ENCODE measurements at places on chromosomes 16 and 17. TPM values are rescaled to one million over a fixed set of nuclear protein-coding genes. Genes with fewer than 3 reads are reported as not detected.

DNA sequence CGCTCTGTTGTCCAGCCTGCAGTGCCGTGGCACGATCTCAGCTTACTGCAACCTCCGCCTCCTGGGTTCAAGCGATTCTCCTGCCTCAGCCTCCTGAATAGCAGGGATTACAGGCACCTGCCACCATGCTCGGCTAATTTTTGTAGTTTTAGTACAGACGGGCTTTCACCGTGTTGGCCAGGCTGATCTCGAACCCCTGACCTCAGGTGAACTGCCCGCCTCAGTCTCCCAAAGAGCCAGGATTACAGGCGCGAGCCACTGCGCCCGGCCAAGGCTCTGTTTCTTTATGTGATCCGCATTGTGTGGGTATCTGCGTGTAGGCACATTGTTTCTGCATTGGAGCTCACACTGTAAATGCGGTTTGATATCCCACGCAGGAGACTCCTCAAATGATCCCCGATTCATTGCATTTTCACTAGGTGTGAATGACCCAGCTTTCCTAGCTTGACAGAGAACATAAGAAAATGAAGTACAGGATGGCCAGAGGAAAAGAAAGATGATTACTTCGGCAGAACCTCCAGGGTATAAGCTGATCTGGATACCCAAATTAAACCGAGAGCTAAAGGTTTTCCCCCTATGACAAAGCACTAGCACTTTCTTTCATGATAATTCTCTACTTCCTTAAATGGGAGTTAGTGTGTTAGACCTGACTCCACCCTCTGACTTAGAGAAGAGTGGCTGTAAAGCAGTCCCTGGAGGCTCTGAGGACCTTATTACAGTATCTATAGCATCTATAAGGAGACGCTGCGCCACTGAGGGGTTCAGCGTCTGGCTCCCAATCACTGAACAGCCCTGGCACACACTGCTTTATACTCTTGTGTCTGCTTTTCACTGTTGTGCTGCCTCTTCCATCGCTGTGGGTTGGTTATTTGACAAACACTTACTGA, 17.3 kb downstream of the COTL1 start:
- H3K4me1 ChIP-seq, result peaks cover 4% of the 10 kb centered on the region
- H3K36me3 ChIP-seq, result no peaks in the 10 kb centered on the region
- no peaks in the 10 kb centered on the region for H3K27me3 ChIP-seq
- no peak for DNase-seq

DNA sequence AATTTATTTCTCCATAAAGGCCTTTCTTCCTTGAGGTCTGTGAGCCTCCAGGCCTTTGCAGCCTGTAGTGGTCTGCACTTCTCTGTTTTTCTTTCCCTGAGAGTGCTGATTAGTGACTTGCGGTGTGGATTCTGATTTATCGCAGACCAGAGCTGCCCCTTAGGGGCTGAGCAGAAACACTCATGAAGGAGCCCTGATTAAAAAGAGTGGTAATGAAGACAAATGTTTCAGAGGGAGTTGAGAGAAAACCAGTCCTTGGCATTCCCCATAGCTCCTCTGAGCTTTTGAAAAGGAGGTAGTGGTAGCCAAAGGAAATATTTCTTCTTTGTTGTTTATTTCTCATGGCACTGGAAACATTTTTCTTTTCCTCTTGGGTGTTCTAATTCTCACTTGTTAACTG, 268.1 kb upstream of the TBX2 start:
- no peak overlapping the region for H3K4me3 ChIP-seq
- H3K4me1 ChIP-seq, result no peaks in the 10 kb centered on the region
- H3K27ac ChIP-seq, result no peak overlapping the region
- H3K36me3 ChIP-seq, result no peaks in the 10 kb centered on the region
- no peak for DNase-seq

DNA sequence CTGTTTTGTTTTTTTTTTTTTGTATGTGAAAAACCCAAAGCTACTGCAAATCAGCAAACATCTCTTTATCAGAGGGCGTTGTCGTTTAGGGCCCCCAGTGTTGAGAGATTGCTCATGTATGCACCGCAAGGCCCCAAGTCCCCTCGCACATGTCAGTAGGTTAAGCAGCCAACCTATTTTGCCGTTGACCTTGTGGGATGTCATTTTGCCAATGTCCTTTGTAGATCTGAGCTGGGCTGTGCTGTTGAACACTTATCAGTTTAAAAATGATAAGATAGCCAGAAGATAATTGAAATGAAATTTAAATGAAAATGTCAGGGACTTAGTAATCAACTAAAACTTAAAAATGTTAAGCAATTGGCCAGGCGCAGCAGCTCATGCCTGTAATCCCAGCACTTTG, 26.2 kb downstream of the ARSG start:
- no peak for DNase-seq
- H3K4me1 ChIP-seq, result no peaks in the 10 kb centered on the region
- no peak overlapping the region for H3K4me3 ChIP-seq

- peaks cover 27% of the 10 kb centered on the region for H3K27me3 ChIP-seq
- no peaks in the 10 kb centered on the region for H3K36me3 ChIP-seq
- no peak for DNase-seq
- H3K27ac ChIP-seq, result no peak overlapping the region
- H3K4me1 ChIP-seq, result peaks cover 23% of the 10 kb centered on the region
- H3K4me3 ChIP-seq, result no peak overlapping the region
Measured at GRCh38 chr17:57957120-57957850, 2.1 kb upstream of the CUEDC1 start.

DNA sequence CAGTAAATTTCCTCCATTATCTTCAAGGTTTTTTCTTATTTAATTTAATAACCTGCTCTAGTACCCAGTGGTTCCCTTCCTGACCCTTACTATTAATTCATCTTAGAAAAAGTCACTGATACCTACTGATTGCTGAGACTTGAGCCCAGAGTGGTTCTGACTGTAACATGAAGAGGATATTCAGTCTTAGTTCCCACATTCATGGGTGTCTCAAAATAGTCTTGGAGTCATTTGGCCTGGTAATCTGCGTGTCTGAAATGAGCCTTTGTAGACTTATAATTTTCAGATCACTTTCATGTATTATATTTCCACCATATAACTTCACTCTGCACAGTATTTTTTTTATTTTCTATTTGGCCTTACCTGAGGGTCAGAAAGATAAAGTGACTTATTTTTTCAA, 732.0 kb upstream of the KIF2B start:
- no peaks in the 10 kb centered on the region for H3K27me3 ChIP-seq
- no peaks in the 10 kb centered on the region for H3K36me3 ChIP-seq
- no peaks in the 10 kb centered on the region for H3K4me1 ChIP-seq
- no peak overlapping the region for H3K4me3 ChIP-seq
- H3K27ac ChIP-seq, result no peak overlapping the region

DNA sequence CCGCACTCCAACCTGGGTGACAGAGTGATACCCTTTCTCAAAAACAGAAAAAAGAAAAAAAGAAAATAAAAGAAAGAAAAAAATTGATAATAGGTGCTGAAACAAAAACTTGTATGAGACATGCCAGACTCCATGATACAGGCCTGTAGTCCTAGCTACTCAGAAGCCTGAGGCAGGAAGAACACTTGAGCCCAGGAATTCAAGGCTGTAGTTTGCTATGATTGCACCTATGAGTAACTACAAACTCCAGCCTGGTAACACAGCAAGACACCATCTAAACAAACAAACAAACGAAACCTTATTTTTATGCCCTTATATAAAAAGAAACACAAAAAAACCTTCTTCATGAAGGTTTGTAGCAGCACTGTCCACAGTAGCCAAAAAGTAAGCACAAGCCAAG, 5.0 kb upstream of the CMTM4 start:
- peaks cover 2% of the 10 kb centered on the region for H3K4me1 ChIP-seq
- H3K36me3 ChIP-seq, result no peaks in the 10 kb centered on the region
- H3K27me3 ChIP-seq, result no peaks in the 10 kb centered on the region
- H3K27ac ChIP-seq, result no peak overlapping the region
- no peak overlapping the region for H3K4me3 ChIP-seq
- DNase-seq, result no peak

DNA sequence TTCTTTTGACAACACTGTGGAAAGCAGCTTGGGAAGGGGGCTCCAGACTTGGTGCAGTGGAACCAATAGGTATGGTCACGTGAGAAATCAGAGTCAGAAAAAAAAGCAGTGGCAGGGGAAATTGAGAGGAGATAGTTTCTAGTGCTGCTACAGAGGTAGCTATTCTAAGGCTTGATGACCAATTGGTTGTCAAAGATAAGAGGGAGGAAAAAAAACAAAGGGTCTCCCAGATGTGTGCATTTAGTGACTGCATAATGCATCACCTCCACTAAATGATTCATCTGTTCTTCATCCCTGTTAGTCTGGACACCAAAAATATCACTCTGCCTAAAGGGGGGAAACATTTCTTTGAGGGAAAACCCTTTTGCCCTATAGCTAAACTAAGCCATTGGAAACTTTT, 56.5 kb downstream of the PIGL start:
- H3K4me3 ChIP-seq, result no peak overlapping the region
- H3K36me3 ChIP-seq, result no peaks in the 10 kb centered on the region
- no peaks in the 10 kb centered on the region for H3K4me1 ChIP-seq
- H3K27ac ChIP-seq, result no peak overlapping the region
- DNase-seq, result no peak

- H3K36me3 ChIP-seq, result no peaks in the 10 kb centered on the region
- H3K4me1 ChIP-seq, result no peaks in the 10 kb centered on the region
- no peak overlapping the region for H3K27ac ChIP-seq
- no peak overlapping the region for H3K4me3 ChIP-seq
Measured at GRCh38 chr17:27982688-27983087, 59.8 kb upstream of the NLK start.

- no peaks in the 10 kb centered on the region for H3K27me3 ChIP-seq
- no peaks in the 10 kb centered on the region for H3K36me3 ChIP-seq
- DNase-seq, result no peak
Measured at GRCh38 chr16:88499292-88499691, 46.2 kb downstream of the ZFPM1 start.

The GNGT2 gene
- total RNA-seq, result 1.4 TPM

The IGFALS gene
- total RNA-seq, result not detected

The ABCC11 gene
- not detected for total RNA-seq

The KRTAP16-1 gene
- total RNA-seq, result not detected

The MPO gene
- not detected for total RNA-seq

The HSPB9 gene
- 0.33 TPM for total RNA-seq
